ENCODE measurements at places on chromosomes 6 and 20. TPM values are rescaled to one million over a fixed set of nuclear protein-coding genes. Genes with fewer than 3 reads are reported as not detected.

TMC2 gene
- total RNA-seq, result not detected

MEP1A gene
- not detected for total RNA-seq

RAET1E gene
- 0.12 TPM for total RNA-seq

HLA-DRB1 gene
- not detected for total RNA-seq

REM1 gene
- not detected for total RNA-seq

CCN6 gene
- not detected for total RNA-seq

HLA-DPB1 gene
- total RNA-seq, result 5.6 TPM

SMOC2 gene
- not detected for total RNA-seq

MYCT1 gene
- 1.7 TPM for total RNA-seq

METTL24 gene
- total RNA-seq, result not detected

PRSS16 gene
- total RNA-seq, result not detected

DEFB132 gene
- not detected for total RNA-seq

ATP6V1G2 gene
- 4.1 TPM for total RNA-seq

HLA-DRB5 gene
- not detected for total RNA-seq

ADGRF5 gene
- not detected for total RNA-seq

COL12A1 gene
- total RNA-seq, result 288 TPM

FAM209B gene
- not detected for total RNA-seq

TP53TG5 gene
- total RNA-seq, result not detected

DCDC2 gene
- total RNA-seq, result not detected

FAM50B gene
- total RNA-seq, result 11.0 TPM

PLCG1 gene
- total RNA-seq, result 49.0 TPM

NELFE gene
- 67.9 TPM for total RNA-seq

ID1 gene
- 391 TPM for total RNA-seq

Data from HFFc6 (cell line).